ENCODE measurements at places on chromosomes 7 and 10. TPM values are rescaled to one million over a fixed set of nuclear protein-coding genes. Genes with fewer than 3 reads are reported as not detected.

GRCh38 chr7:48188776-48189520 lies 17.7 kb downstream of the ABCA13 start:
- no peak for DNase-seq

- peak; percentile 12 for DNase-seq
Observed at GRCh38 chr7:129664029-129665012, 52.8 kb downstream of the NRF1 start.

GRCh38 chr10:90939116-90939515 lies 18.2 kb upstream of the ANKRD1 start:
- DNase-seq, result no peak

DNA sequence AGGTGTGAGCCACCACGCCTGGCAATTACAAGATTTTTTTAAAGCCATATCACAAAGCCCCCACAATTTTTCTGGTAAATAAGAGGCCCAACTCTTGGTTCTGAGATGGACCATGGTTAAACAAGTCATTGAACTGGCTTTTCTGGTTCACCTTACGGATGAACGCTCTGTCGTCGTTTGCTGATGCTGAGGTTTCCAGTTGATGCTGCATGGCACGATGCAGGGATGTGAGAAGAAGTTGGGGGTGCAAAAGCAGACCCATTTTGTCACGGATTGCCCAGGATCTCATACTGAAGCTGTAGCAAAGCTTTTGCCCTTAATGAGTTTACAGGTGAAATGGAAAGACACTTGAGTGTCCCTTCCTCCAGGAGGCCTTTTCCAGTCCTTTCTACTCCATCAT lies 2.0 kb upstream of the IL2RA start:
- peak; percentile 5 for DNase-seq

DNA sequence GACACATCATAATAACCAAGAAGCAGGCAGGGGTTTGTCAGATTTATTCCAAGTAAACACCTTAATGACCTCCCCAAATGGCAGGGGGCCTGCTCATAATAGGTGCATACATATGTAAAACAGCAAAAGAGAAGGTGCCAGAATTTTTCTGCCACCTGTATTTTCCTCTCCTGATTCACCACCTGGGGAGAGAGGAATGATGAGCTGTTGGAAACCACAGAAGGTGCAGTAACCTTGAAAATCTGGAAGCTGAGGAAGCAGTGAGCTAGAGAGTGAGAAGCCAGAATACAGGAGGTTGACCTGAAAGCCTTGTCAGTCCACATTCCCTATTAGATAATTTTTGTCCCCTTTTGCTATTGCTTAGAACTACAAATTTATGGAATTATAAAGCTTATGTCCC lies 46.2 kb upstream of the PDE1C start:
- no peak for DNase-seq

GRCh38 chr10:112655722-112656121 lies 208.7 kb downstream of the VTI1A start:
- no peak for DNase-seq

GRCh38 chr7:31059551-31059950 lies 7.4 kb downstream of the ADCYAP1R1 start:
- no peak for DNase-seq

- DNase-seq, result no peak
Observed at GRCh38 chr7:12229046-12229445, 18.0 kb downstream of the TMEM106B start.

DNA sequence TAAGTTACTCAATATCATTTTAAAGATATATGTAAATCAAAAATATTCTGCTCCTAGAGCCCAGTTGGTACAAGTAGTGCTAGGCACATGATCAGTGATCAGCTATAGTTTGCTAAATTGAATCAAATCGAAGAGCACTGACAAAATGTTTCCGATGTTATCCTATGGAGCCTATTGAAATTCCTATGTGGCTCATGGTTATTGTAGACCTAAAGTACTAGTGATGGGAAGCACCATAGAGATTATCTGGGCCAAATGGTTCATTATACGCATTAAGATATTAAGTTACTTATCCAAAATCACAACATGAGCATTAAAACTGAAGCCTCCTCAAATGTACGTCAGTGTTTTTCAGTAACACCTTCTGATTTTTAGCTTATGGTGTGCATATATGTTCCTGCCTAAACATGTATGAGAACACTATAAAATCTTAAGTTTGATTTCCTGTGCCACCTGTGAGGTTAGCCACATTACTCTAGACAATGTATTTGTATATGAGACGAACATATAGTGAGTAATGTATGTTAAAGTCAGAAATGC lies 103.2 kb downstream of the IQUB start:
- DNase-seq, result no peak

GRCh38 chr10:44960482-44961229 lies 1.1 kb downstream of the RASSF4 start:
- DNase-seq, result no peak

GRCh38 chr7:2209146-2209960 lies 23.4 kb downstream of the MAD1L1 start:
- DNase-seq, result peak; percentile 48

- DNase-seq, result no peak
Observed at GRCh38 chr7:44265728-44266127, 59.7 kb downstream of the CAMK2B start.

- no peak for DNase-seq
Observed at GRCh38 chr10:119634219-119634544, 17.0 kb upstream of the BAG3 start.

GRCh38 chr7:40978047-40978446 lies 724.8 kb downstream of the INHBA start:
- no peak for DNase-seq

DNA sequence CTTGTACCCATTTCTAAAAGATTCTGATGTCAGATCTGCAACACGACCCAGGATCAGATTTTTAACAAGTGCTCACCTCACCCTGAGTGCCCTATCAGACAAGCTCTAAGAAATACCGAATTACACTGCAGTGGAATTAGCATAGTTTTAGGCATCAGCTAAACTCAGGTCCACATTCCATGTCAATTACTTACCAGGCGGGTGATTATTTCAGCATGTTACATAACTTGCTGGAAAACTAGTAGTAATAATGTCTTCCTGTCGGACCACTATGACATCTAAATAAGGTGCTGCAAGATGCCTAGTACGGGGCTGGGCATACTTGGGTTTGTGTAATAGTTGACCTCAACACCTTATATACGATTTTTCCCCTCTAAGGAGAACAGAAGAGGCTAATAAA lies 21.0 kb downstream of the TRIL start:
- no peak for DNase-seq

DNA sequence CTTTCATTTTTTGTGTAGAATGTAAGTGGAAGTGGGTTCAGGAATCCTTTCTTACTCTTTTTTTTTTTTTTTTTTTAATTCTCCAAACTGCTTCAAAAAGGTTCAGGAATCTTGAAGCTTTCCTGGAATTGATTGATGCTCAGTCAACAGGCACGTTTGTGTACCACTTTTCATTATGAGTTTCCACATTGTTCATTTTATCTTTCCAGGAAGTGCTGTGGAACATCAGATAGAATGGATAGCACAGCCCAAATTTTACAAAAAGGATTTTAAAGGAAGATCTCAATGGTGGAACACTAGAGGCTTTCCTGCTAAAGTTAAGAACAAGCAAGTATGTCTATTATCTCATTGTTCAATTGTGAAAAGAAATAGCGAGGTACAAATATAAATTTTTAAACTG lies 1.9 kb upstream of the PPP1R35 start:
- DNase-seq, result no peak

- no peak for DNase-seq
Observed at GRCh38 chr10:73850863-73851461, 23.4 kb downstream of the CAMK2G start.

DNA sequence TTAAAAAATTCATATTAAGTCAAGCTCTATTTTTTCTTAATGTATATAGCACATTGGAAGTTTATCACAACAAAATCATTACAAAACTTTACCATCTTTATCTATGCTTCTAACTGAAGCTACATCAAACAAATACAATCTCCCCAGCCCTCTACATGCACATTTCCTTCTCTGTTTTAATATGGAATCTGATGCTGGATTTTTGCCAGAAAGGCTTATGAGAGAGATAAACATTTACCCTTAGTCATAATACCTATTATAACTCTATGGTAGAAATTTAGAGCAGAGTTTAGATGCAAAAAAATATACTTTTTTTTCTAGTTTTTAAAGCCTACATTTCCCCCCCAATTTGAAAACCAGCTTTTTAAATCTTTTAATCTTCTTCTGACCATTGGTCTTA lies 1198.6 kb downstream of the GATA3 start:
- no peak for DNase-seq

Gene SEMA4G
- 1.1 TPM for total RNA-seq

Gene LIPK
- total RNA-seq, result not detected

Gene CFTR
- total RNA-seq, result not detected

Gene PHYHIPL
- not detected for total RNA-seq

Gene FOXI2
- not detected for total RNA-seq

Measured in activated CD4-positive, alpha-beta T cell treated with anti-CD3 and anti-CD28 coated beads, Interleukin-2, amount 10 ng/mL, durations not matched to agents 7 days and 5 days (primary cell).